Head of caudate nucleus (tissue), 42 donors: ENCODE measurements at places on chromosomes 3 and 15.
A peak's percentile ranks its signal among the peaks of the same experiment; 100 is the strongest.

GRCh38 chr3:22380253-22380652 lies 629.2 kb upstream of the ZNF385D start:
- no peak for DNase-seq

DNA sequence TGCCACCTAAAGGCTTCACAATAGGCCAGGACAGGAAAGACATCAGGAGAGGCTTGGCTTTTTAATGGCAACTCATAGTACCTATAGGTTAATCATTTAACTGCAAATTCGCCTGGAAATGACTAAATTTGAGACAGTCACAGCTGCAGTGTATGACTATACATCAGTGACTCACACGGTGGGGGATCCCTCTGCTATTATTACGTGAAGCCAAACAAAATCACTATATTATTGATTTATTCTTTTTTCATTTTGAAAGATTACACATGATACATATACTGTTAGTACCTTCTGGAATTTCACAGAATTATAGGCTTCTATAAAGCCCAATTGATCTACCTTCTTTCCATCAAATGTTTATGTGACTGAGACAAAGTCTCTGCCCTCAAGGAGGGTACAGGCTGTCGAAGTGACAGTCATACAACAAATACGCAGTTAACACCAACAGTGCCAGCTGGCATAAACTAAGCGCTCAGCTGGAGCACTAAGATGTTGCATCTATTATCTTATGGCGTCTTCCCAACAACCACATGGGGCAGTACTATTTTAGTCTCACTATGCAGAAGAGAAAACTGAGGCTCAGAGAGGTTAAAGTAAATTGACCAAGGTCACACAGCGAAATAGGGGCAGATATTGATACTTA lies 82.0 kb upstream of the LMOD3 start:
- DNase-seq: no peak

DNA sequence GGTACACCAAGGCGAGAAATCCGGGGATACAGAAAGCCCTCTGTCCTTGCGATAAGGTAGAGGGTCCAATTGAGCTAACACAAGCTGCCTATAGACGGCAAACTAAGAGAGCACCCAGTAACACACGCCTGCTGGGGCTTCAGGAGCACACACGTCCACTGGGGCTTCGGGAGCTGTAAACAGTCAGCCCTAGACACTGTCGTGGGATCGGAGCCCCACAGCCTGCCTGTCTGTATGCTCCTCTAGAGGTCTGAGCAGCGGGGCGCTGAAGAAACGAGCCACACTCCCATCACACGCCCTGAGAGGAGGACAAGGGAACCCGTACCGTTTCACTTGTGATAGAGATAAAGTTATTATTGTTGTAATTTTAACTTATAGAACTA lies 486 bp downstream of the SAMMSON start:
- DNase-seq: peak; percentile 54

- no peak for DNase-seq
These were observed 1.9 kb downstream of the MAP2K1 start for GRCh38 chr15:66388576-66388975.

GRCh38 chr15:26971271-26972018 lies 464 bp downstream of the GABRG3 start:
- DNase-seq: no peak

DNA sequence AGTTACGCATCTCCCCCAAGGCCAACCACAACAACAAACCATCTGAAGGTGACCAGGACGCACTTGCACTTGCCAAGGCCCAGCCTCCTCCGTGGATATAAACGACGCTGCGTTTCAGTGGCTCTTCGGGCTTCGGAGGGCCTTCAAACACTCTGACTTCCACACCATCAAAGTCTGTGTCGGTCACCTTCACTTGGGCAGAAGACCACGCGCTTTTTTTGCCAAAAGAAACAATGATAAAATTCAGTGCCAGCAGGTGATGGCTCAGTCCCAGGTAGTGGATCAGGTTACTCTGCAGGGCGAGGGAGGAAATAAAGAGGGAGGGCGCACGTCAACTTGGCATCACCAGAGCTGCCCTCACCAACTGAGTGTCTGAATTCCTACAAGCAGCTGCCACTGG lies 63.0 kb downstream of the NCEH1 start:
- no peak for DNase-seq

DNA sequence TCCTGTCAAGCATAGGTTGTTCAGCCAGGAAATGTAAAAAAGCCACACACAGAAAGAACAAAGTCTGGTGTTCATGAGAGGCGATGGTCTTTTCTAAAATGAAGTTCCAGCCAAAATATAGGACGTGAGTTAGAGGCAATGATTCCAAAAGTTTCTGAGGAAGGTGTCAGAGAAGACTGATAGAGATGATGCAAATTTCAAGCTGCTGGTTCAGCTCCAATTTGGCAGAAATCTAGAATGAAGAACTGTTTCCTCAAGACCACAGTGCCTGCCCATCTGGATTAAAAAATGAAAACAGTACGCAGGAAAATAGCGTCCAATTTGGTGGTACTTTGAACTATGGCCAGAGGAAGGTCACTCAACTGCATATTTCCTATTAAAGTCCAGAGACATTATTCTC lies 672.9 kb downstream of the SQOR start:
- no peak for DNase-seq

DNA sequence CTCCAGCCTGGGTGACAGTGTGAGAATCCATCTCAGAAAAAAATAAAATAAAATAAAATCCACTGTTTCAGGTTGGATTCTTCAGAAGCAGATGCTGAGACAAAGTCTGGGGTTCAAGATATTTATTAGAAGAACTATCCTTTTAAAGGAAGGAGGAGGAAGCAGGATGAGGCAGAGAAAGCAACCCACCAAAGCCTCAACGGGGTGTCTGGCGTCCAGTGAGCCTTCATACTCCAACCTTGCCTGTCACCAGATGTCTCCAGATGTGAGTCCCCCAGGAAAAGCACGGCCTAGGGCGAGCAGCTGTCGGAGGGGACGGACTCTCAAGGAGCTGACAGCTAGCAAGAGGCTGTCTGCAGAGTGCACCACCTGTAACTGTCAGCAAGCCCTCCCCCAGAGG lies 37.3 kb downstream of the MB21D2 start:
- no peak for DNase-seq

DNA sequence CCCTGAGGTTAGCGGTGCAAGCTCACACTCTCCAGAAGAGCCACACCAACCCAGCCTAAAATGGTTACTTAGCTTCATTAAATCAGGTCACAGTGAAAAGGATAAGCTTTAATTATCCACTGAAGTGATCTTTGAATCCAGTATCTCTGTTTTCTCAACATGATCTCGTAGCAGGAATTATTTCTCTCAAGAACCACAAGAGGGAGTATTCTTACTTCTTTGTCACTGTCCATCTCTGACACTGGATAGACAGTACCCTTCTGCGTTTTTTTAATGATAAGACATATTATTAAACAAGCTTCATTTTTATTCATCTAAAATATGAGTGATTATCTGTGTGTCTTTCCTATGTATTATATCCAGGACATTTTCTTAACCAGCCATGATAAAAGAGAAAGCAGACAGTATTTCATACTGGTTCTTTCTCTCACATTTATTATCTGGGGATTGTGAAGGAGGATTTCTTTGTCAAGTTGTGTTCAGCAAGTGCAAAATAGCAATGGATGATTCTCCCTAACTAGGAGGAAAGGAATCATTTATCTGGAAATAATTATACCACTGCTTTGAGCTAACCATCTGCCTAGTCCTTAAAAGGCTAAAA lies 105.4 kb upstream of the CCDC54 start:
- DNase-seq: no peak

DNA sequence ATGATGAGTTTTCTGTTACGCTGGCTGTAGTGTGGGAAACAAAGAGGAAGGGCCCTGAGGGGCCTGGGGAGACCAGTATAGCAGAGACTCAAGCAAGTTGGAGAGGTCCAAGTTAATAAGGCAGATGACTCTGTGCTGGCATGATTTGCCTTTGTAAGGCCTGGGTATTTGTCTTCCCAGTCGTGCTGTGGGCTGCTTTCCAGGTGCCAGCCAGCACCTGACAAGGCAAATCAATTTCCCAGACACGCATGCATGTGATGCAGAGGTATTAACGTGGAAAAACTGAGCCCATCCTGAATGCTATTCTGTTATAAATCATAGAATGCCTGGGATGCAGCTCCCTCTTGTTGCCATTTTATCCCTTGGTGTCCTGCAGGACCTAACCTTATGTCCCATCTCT lies 175.6 kb downstream of the MFSD1 start:
- DNase-seq: no peak

DNA sequence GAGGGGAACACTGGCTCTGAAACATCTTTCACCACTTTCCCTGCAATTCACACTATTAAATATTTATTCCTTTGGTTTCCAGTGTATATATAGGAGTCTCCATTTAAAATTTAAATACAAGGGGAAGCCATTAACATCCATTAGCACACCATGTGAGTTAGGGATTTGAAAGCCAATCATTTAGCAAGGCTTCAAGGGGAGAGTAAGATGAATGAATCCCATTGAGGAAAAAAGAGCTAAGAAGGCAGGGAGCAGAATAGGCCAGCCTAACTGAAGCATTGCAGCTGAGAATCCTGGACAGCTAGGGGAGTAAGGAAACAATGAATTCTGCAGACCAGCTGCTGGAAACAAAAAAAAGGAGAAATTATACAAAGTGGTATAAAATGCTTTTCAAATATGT lies 426.1 kb downstream of the IL5RA start:
- no peak for DNase-seq

GRCh38 chr3:55624238-55624637 lies 137.1 kb upstream of the WNT5A start:
- DNase-seq: peak; percentile 46

GRCh38 chr3:25520926-25521559 lies 93.0 kb downstream of the RARB start:
- peak; percentile 21 for DNase-seq

DNA sequence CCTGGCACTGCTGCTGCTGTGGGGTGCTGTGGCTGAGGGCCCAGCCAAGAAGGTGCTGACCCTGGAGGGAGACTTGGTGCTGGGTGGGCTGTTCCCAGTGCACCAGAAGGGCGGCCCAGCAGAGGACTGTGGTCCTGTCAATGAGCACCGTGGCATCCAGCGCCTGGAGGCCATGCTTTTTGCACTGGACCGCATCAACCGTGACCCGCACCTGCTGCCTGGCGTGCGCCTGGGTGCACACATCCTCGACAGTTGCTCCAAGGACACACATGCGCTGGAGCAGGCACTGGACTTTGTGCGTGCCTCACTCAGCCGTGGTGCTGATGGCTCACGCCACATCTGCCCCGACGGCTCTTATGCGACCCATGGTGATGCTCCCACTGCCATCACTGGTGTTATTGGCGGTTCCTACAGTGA lies 2.1 kb downstream of the GRM2 start:
- no peak for DNase-seq

GRCh38 chr3:13353506-13353905 lies 66.6 kb downstream of the NUP210 start:
- DNase-seq: no peak

- DNase-seq: no peak
These were observed 85.2 kb upstream of the CHL1 start for GRCh38 chr3:111143-112069.

- DNase-seq: no peak
These were observed 78.1 kb downstream of the ZPLD1 start for GRCh38 chr3:102512734-102513504.

- DNase-seq: no peak
These were observed 147.5 kb downstream of the NFKBIZ start for GRCh38 chr3:101996832-101997231.

GRCh38 chr3:31744913-31745312 lies 212.2 kb downstream of the STT3B start:
- no peak for DNase-seq
